ENCODE measurements at places on chromosomes 12 and 14.

DNA sequence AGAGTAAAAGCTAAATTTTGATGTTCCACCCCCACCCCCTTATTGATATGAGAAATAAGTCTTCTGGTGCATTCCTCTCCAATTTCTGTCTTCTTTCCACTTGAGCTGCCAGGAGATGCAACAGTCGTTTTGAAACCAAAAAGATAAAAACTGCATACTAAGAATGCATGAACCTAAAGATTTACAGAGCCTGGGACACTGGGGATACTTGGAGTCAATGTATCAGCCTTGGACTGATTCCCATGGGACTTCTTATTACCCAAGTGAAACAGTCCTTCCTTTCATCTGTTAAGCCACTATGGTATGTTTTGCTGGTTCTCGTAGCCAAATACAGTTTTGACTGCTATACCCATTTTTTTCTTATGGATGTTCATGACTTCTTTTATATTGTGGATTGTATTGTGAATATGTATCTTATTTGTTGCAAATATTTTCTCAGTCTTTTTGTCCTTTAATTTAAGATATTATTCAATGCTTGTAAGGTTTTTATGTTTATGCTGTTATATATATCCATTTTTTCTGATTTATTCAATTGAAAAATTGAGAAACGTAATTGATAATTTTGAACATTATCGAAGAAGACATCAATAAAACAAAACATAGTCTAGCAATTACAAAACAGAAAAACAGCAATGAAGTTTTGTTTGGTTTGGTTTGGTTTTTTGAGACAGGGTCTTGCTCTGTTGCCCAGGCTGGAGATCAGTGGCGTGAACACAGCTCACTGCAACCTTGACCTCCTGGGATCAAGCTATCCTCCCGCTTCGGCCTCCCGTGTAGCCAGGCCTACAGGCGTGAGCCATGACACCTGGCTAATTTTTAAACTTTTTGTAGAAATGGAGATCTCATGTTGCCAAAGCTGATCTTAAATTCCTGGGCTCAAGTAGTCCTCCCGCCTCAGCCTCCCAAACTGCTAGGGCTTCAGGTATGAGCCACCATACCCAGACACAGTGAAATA is 85.4 kb upstream of the ETV6 start:
- no peak for DNase-seq

GRCh38 chr12:84502907-84503787 is 409.5 kb downstream of the SLC6A15 start:
- DNase-seq, result no peak

GRCh38 chr14:79668951-79669350 is 542.4 kb downstream of the DIO2 start:
- DNase-seq, result no peak

- DNase-seq, result no peak
These were observed 71.8 kb downstream of the DNAI7 start for GRCh38 chr12:25123126-25123525.

DNA sequence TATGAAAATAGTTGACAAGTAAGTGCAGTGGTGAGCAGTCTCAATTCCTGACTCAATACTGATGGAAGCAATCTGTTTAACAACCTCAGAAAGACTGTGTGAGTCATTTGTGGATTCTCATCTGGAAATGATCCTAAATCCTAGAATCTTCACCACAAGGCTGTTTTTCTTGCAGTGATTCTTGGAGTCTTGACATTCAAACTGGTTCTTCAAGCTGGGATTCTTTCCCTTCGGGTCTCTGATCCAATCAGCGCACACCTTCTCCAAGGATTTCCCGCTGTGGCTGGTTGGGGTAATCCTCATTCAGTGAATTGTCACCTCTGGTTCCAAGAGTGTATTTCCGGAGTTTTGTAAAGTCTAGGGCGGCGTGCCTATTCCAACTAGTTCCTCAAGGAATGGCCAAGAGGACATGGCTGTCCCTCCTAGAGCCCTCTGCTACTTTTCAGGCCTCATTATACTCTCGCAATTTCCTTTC is 37.7 kb upstream of the FOXJ2 start:
- no peak for DNase-seq

Data from stimulated activated CD4-positive, alpha-beta T cell treated with anti-CD3 and anti-CD28 coated beads, Interleukin-4, amount 100 ng/mL, for 4 hours (primary cell).